Left ventricle myocardium inferior (tissue), 1 donor: ENCODE measurements at places on chromosomes 4 and X. TPM values are rescaled to one million over a fixed set of nuclear protein-coding genes. Genes with fewer than 3 reads are reported as not detected.

The SSX1 gene
- not detected for total RNA-seq

DNA sequence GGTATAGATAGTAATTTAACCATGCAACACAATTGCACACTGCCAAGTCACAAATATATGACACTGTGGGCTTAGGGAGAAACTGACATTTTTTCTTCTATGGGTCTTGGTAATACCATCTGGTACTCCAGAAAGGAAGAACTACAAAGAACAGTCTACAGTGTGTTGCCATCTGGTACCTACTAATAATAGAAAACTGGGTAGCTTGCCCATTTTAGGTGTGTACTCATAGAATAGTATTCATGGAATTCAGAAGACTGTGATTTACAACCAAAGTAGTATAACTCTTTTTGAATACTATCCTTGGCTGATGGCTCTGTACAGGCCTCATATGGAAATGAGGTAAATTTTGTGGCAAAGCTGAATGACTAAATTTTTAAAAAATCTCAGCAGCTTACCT is 132.6 kb upstream of the RPS6KA6 start:
- H3K27ac ChIP-seq: no peak overlapping the region
- no peak overlapping the region for H3K4me3 ChIP-seq
- H3K4me1 ChIP-seq: no peaks in the 10 kb centered on the region

The BTC gene
- total RNA-seq: 0.25 TPM

- H3K27me3 ChIP-seq: no peaks in the 10 kb centered on the region
- H3K27ac ChIP-seq: peak overlapping the region; percentile 25
- DNase-seq: no peak
Observed at GRCh38 chr4:110484029-110484428, 8.1 kb downstream of the ENPEP start.

GRCh38 chr4:2796849-2797544 is 4.1 kb downstream of the SH3BP2 start:
- H3K27ac ChIP-seq: peak overlapping the region; percentile 94
- H3K4me1 ChIP-seq: peaks cover 97% of the 10 kb centered on the region
- H3K4me3 ChIP-seq: peak overlapping the region; percentile 55
- H3K27me3 ChIP-seq: no peaks in the 10 kb centered on the region
- DNase-seq: no peak

The SYP gene
- 1.6 TPM for total RNA-seq

The HSFX4 gene
- total RNA-seq: not detected

DNA sequence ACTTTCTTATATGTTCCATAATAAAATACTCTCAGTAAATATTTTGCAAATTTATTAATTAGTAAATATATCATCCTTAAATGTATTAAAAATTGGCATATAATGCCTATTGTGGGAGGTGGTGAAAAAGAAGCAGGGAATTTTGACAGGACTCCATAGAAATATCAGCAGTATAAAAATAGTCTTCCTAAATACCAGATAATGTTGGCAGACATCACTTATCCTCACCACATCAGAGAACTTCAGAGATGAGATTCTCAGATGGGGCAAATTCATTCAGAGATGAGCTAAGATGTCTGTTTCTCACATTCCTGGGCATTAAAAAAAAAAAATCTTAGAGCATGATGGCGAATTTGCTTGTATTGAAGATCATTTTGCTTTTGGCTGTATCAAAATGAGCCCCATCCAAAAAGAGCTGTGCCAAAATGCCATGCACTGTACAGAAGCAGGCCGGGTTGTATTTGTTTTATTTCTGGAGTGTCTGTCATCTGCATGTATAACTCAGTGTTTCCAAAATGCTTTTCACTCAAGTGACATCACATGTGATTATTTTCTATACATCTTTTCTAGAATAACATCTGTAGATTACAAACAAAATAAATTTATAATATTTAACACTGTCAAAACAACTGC is 41.7 kb downstream of the ATP8A1 start:
- no peak for DNase-seq
- H3K4me3 ChIP-seq: peak overlapping the region; percentile 1
- H3K27ac ChIP-seq: peak overlapping the region; percentile 66
- no peaks in the 10 kb centered on the region for H3K36me3 ChIP-seq
- peaks cover 54% of the 10 kb centered on the region for H3K4me1 ChIP-seq
- no peaks in the 10 kb centered on the region for H3K27me3 ChIP-seq

The TRPC5OS gene
- not detected for total RNA-seq

The LONRF3 gene
- total RNA-seq: 0.93 TPM
